ENCODE measurements at places on chromosomes 3 and 15. TPM values are rescaled to one million over a fixed set of nuclear protein-coding genes. Genes with fewer than 3 reads are reported as not detected.

The TTLL13 gene
- total RNA-seq, result 0.48 TPM

The KLF15 gene
- 0.12 TPM for total RNA-seq

The MYEF2 gene
- total RNA-seq, result 13.5 TPM

The PRR20G gene
- total RNA-seq, result 0.14 TPM

The ZBED2 gene
- total RNA-seq, result 0.36 TPM

The AMT gene
- not detected for total RNA-seq

The CPNE9 gene
- not detected for total RNA-seq

The LMAN1L gene
- not detected for total RNA-seq

The GALK2 gene
- 24.2 TPM for total RNA-seq

The CATSPER2 gene
- total RNA-seq, result 0.89 TPM

The LRRK1 gene
- total RNA-seq, result 20.1 TPM

The CNTN3 gene
- total RNA-seq, result not detected

The TARS3 gene
- 6.8 TPM for total RNA-seq

The IL16 gene
- not detected for total RNA-seq

The CADM2 gene
- 0.23 TPM for total RNA-seq

The AADACL2 gene
- total RNA-seq, result not detected

The SLC9C1 gene
- not detected for total RNA-seq

The GOLGA8S gene
- 0.15 TPM for total RNA-seq

The NPRL2 gene
- total RNA-seq, result 13.5 TPM

The MEGF11 gene
- total RNA-seq, result 0.66 TPM

The C3orf20 gene
- total RNA-seq, result not detected

The ANKUB1 gene
- total RNA-seq, result not detected

The SAMD7 gene
- total RNA-seq, result not detected

The PLOD2 gene
- 136 TPM for total RNA-seq

The HYAL1 gene
- total RNA-seq, result 0.38 TPM

The CLSTN2 gene
- 0.03 TPM for total RNA-seq

The MANF gene
- 132 TPM for total RNA-seq
